ENCODE measurements at places on chromosomes 5 and 9.

- H3K27ac ChIP-seq = no peak overlapping the region
- peaks cover 23% of the 10 kb centered on the region for H3K27me3 ChIP-seq
- H3K36me3 ChIP-seq = no peaks in the 10 kb centered on the region
- no peaks in the 10 kb centered on the region for H3K4me1 ChIP-seq
These were observed 29.3 kb upstream of the OBP2B start for GRCh38 chr9:133238272-133238850.

DNA sequence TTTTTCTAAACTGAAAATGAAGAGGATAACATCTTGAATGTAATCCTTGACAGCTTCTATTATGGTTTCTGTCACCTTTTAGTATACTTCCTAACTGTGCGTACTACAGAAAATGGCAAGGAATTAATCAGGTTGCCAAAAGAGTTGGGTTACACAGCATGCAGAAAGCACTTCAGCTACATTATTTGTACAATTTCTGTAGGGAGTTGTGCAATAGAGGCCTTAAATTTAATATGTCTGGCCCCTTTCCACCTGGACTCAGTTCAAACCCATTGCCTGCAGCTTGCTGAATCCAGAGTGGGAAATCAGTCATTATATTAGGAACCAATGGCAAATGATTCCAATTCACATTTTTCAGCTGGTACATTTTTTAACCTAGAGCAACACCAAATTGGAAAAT lies 549.7 kb downstream of the CSNK1G3 start:
- H3K27me3 ChIP-seq = no peaks in the 10 kb centered on the region
- H3K36me3 ChIP-seq = no peaks in the 10 kb centered on the region
- peaks cover 7% of the 10 kb centered on the region for H3K4me1 ChIP-seq
- H3K27ac ChIP-seq = no peak overlapping the region
- H3K4me3 ChIP-seq = no peak overlapping the region

GRCh38 chr9:33782395-33783152 lies 12.8 kb upstream of the PRSS3 start:
- DNase-seq = no peak
- H3K27ac ChIP-seq = no peak overlapping the region
- H3K4me3 ChIP-seq = no peak overlapping the region
- H3K4me1 ChIP-seq = no peaks in the 10 kb centered on the region
- no peaks in the 10 kb centered on the region for H3K36me3 ChIP-seq

- H3K27me3 ChIP-seq = no peaks in the 10 kb centered on the region
- peak; percentile 68 for DNase-seq
- H3K4me1 ChIP-seq = no peaks in the 10 kb centered on the region
These were observed at the start of gene LOX for GRCh38 chr5:122078116-122079110. TSS of gene LOX (minus strand) at chr5:122078259. CDS start at chr5:122077985, 274 bp downstream.

DNA sequence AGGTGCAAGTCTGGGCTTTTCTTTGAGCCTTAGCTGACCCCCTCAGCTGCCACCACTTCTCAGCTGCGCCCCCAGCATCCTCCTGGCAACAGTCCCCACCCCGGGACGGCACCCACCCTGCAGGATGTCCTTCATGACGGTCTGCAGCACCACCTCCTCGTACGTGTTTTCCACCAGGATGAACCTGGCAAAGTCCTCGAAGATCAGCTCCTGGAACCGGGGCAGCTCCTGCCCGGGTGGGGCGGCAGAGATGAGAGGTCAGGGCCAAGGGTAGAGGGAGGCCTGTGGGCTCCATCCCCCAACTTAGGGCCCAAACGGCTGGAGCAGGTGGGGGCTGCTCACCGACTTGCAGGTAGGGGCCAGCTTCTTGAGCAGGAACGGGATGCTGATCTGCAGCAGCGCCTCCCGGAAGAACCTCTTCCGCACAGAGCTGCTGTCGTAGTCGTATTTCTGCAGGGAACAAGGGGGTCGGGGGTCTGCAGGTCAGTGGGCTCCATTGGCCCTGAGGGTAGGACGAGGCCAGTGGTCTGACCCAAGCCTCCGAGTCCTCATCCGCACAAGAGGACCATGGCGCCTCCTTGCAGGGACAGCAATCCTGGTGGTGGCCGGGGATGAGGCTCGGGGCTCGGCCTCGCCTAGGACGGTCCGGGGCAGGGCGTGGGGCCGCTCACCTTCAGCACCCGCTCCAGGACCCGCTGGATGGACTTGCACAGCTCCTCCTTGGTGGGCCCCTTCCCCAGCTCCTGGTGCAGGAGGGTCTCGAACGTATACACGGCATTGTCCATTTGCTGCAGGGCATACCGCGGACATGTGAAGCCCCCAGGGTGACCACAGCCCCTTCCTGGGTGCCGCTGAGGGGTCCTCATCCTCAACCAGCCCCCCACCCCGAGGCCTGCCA lies 56.7 kb downstream of the LRSAM1 start:
- no peak for DNase-seq
- H3K27ac ChIP-seq = no peak overlapping the region
- 0 out of 2 replicates have a peak, but pooled peaks cover 3% of the 10 kb centered on the region for H3K4me1 ChIP-seq
- H3K36me3 ChIP-seq = peaks cover 48% of the 10 kb centered on the region
- no peak overlapping the region for H3K4me3 ChIP-seq
- no peaks in the 10 kb centered on the region for H3K27me3 ChIP-seq

DNA sequence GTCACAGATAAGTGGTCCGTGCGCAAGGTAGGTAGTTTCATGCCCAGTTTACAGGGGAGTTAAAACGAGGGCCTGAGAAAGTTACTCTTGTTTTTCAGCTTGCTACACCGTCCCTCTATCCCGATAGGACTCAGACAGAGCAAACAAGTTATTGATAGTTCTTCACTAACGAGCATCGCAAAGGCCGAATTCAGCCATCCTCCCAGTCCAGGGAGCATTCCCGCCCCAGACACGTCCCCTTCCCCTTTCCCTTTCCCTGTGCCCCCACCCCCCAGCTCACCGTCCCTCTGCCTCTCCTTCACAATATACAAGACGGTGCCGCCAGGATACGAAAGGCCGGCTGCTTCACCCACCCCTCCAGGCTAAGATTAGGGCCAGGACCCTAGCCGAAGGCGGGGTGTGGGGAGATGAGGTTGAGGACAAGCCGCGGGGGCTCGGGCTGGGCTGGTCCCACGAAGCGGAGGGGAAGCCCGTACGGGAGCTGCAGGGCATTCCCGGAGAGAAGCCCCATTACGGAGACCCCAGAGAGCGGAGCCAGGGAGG lies 599 bp downstream of the KIAA1191 start:
- peak overlapping the region; percentile 56 for H3K27ac ChIP-seq
- DNase-seq = peak; percentile 20
- H3K27me3 ChIP-seq = no peaks in the 10 kb centered on the region

GRCh38 chr9:71664566-71664965 lies 103.7 kb downstream of the CEMIP2 start:
- no peaks in the 10 kb centered on the region for H3K27me3 ChIP-seq
- no peaks in the 10 kb centered on the region for H3K36me3 ChIP-seq
- H3K4me1 ChIP-seq = peaks cover 41% of the 10 kb centered on the region
- no peak overlapping the region for H3K4me3 ChIP-seq
- DNase-seq = no peak

GRCh38 chr5:139796061-139796806 lies 626 bp downstream of the PSD2 start:
- no peak overlapping the region for H3K4me3 ChIP-seq
- H3K36me3 ChIP-seq = no peaks in the 10 kb centered on the region
- no peaks in the 10 kb centered on the region for H3K4me1 ChIP-seq
- DNase-seq = no peak
- H3K27ac ChIP-seq = no peak overlapping the region

GRCh38 chr9:18776836-18777820 lies 255.9 kb downstream of the SAXO1 start:
- DNase-seq = no peak
- H3K4me1 ChIP-seq = no peaks in the 10 kb centered on the region
- H3K27me3 ChIP-seq = no peaks in the 10 kb centered on the region
- no peak overlapping the region for H3K4me3 ChIP-seq
- H3K27ac ChIP-seq = no peak overlapping the region
- no peaks in the 10 kb centered on the region for H3K36me3 ChIP-seq

- H3K27ac ChIP-seq = no peak overlapping the region
- H3K36me3 ChIP-seq = no peaks in the 10 kb centered on the region
- H3K27me3 ChIP-seq = no peaks in the 10 kb centered on the region
- H3K4me1 ChIP-seq = no peaks in the 10 kb centered on the region
- H3K4me3 ChIP-seq = no peak overlapping the region
- no peak for DNase-seq
These were observed 77.2 kb downstream of the ADAMTS16 start for GRCh38 chr5:5217371-5217770.

DNA sequence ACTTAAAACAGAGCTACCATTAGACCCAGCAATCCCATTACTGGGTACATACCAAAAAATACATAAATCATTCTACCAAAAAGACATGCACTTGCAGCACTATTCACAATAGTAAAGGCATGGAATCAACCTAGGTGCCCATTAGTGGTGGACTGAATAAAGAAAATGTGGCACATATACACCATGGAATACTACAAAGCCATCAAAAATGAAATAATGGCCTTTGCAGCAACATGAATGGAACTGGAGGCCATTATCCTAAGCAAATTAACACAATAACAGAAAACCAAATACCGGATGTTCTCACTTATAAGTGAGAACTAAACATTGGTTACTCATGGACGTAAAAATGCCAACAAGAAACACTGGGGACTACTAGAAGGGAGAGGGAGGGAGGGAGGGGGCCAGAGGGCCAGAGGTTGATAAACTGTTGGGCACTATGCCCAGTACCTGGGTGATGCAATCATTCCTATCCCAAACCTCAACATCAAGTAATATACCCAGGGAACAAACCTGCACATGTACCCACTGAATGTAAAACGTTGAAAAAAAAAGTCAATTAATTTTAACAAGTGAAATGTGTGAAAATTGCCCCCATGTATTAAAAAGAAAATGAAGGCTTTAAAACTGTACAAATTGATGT lies 24.5 kb upstream of the GPR150 start:
- no peak for DNase-seq
- H3K4me1 ChIP-seq = no peaks in the 10 kb centered on the region
- no peak overlapping the region for H3K27ac ChIP-seq
- H3K4me3 ChIP-seq = no peak overlapping the region
- H3K36me3 ChIP-seq = peaks cover 4% of the 10 kb centered on the region

DNA sequence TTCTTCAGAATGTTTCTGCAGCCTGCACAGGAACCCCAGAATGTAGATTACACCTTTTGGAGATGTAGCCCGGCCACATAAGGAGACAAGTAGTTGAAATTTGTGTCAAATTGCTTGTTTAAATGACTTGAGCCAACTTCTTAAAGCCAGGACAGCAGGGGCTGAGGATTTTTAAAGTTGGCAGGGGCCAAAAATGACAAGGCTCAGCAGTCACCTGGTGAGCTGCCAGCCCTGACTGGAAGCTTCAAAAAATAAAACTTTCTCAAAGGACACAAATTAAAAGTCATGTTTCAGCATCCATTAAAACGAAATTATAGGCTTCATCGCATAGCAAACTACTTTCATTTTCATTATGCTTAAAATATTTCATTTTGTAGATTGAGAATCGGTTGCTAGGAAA lies 340.3 kb upstream of the WWC1 start:
- H3K4me1 ChIP-seq = peaks cover 24% of the 10 kb centered on the region
- no peaks in the 10 kb centered on the region for H3K27me3 ChIP-seq
- no peak for DNase-seq
- H3K36me3 ChIP-seq = no peaks in the 10 kb centered on the region
- no peak overlapping the region for H3K27ac ChIP-seq
- H3K4me3 ChIP-seq = no peak overlapping the region

DNA sequence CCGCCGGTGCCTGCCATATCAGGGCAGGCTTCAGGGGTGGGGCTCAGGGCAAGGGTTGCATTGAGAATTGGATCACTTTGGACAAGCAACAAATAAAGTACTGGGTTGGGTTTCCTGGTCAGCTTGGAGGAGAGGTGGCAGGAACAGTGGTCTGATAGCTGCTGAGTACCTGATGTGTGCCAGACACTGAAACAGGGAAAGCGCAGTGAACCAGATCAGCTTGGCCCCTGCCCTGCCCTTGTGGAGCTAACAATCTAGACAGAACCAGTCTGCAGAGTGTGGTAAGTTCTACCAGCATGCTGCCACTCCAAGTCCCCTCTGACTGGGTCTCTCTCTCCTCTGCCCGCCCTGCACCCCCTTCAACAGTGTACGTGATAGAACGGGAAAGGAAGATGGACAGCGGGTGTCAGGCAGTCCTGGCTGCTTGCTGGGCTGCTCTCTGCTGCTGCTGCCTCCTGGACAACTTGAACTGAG lies 53.4 kb downstream of the CYSTM1 start:
- H3K4me3 ChIP-seq = no peak overlapping the region
- H3K4me1 ChIP-seq = no peaks in the 10 kb centered on the region
- H3K27ac ChIP-seq = no peak overlapping the region
- H3K27me3 ChIP-seq = no peaks in the 10 kb centered on the region
- no peak for DNase-seq

DNA sequence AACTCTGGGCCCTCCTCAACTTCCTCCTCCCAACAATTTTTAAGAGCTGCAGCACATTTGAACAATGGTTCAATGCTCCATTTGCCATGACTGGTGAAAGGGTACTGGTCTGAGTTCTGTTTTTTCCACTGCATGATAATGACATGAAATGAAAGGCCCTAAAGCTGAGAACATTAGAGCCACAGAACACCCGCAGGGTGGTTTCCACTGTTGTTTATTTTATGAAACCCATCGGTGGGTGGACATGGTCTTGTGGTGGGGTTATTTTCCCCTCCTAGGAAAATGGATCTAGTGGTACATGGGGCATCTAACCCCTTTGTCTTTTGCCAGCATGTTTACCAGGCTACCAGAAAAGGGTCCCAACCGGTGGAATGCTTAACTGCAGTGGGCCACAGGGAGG lies 71.8 kb downstream of the SMARCA2 start:
- no peak overlapping the region for H3K4me3 ChIP-seq
- H3K27me3 ChIP-seq = no peaks in the 10 kb centered on the region
- no peaks in the 10 kb centered on the region for H3K4me1 ChIP-seq
- DNase-seq = no peak
- peaks cover 13% of the 10 kb centered on the region for H3K36me3 ChIP-seq

DNA sequence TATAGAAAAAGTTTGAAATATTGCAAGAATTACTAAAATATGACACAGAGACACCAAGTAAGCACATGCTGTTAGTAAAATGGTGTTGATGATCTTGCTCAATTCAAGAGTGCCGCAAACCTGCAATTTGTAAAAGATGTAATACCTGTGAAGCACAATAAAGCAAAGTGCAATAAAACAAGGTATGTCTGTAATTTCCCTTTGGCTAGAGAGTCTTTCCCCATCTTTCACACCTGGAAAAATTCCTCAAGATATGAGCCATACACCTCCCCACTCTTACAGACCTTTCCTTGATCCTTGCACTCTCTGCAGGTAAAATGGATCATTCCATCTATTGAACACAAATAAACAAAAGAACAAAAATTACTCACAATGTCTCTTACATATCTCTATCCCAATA lies 597.8 kb downstream of the EFNA5 start:
- no peak overlapping the region for H3K27ac ChIP-seq
- H3K36me3 ChIP-seq = no peaks in the 10 kb centered on the region
- no peaks in the 10 kb centered on the region for H3K27me3 ChIP-seq
- H3K4me1 ChIP-seq = no peaks in the 10 kb centered on the region
